Stimulated activated CD4-positive, alpha-beta T cell treated with anti-CD3 and anti-CD28 coated beads, TNF-alpha, amount 100 ng/mL, for 1 hour (primary cell): ENCODE measurements at places on chromosomes 5 and 9.

- DNase-seq, result no peak
These were observed 29.7 kb downstream of the ZNF462 start for GRCh38 chr9:106892632-106893031.

DNA sequence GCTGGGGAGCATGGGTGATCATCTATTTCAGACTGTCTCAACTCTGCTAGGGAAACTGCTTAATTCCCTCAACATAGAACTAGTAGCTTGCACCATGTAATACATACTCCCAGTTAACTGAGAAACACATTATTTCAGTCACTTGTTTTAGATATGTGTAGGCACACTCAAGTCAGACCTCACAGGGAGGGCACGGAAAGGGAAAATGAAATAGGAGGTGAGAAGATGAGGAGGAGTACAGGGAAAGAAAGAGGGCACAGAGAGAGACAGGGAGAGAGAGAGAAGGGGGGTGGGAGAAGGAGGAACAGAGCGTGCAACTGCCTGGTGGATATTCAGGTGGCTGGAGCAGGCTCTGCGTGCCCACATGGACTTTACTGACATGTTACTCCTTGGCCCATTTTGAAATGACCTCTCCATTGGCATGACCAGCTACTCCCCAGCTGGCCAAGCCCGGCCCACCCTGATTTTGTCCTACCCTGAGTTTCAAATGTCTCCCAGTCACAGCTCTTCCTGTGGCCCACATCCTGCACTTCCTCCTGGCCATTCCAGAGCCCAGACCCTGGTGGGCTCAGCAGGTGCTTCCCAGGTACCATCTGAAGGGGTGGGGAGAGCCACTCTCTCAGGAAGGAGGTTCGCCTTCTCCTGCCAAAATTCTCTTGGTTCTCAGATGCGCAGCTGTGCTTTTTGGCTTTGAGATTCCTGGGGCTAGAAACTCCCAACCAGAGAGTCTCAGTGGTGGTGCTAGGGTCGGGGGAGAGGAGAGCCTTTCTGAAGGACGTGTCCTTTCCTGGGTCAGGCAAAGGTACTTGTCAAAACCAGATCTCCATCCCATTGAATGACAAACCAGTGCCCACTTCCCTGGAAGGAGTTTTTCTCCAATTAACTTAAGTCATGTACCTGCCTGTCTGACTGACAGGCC, 229.4 kb downstream of the FSTL4 start:
- no peak for DNase-seq

GRCh38 chr9:128882677-128883603, 1.0 kb downstream of the LRRC8A start:
- DNase-seq, result no peak

DNA sequence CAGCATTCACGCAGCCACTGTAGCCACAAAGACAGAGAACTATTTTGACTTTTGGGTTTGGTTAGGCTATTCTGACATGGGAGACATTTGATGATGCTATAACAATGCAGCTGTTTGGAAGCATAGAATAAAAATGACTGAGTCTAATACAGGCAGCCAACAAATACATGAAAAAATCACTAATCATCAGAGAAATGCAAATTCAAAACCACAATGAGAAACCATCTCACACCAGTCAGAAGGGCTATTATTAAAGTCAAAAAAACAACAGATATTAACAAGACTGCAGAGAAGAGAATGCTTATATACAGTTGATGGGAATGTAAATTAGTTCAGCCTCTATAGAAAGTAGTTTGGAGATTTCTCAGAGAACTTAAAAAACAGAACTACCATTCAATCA, 107.1 kb upstream of the POC5 start:
- no peak for DNase-seq

- no peak for DNase-seq
These were observed 173.7 kb upstream of the SPEF2 start for GRCh38 chr5:35443803-35444595.

DNA sequence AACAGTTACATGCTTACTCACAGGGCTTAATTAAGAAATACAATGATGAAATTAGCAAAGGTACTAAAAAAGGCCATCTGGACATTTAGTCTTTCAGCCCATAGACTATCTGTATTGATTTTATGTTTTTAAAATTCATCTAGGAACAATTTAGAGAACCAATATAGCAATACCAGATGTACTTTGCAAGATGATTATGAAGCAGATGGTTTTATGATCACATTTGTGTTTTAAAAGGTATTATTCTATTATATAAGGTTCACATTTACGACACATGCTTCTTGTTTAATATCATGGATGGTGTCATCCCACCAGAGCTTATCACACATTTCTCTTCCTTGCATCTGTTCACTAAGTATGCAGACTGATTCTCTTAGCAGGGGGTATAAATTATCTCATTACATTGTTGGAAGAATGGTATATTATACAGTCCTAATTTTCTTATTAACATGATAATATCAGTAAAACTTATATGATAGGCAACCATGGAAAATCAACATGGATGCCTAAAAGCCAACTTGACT, 21.1 kb upstream of the SRFBP1 start:
- no peak for DNase-seq

DNA sequence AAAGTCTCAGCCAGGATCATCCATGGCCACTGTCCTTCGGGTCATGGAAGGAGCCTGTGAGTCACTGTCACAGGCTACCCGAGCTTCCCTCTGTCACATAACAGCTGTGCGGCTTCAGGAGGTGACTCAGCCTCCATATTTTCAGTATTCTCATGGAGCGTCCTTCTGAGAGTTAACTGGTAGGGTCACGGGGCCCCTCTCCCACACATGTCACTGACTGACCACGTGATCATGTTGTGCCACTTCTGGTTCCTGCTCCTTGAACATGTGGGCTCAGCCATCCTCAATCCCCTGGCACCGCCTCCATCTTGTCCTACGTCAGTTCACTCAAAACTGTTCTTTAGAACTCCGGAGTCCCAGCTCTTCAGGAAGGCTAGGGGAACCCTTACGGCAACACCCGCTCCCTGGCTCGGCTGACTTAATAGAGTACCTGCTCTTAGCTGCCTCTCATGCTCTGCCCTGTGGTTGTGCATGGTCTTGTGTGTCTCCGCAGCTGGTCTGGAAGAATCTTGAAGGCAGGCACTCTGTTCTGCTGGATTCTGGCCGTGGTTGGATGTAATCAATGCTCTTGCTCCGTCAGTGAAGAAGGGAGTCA, 182.8 kb downstream of the ICE1 start:
- no peak for DNase-seq
